ENCODE measurements at places on chromosomes 3 and 15. TPM values are rescaled to one million over a fixed set of nuclear protein-coding genes. Genes with fewer than 3 reads are reported as not detected.

GRCh38 chr3:156615592-156616173, 58.7 kb upstream of the TIPARP start:
- no peak overlapping the region for H3K4me3 ChIP-seq
- no peak for DNase-seq
- no peaks in the 10 kb centered on the region for H3K36me3 ChIP-seq
- H3K4me1 ChIP-seq: no peaks in the 10 kb centered on the region

GRCh38 chr15:39205506-39206371, 375.1 kb upstream of the THBS1 start:
- no peak for DNase-seq
- H3K27ac ChIP-seq: no peak overlapping the region
- no peak overlapping the region for H3K4me3 ChIP-seq
- H3K4me1 ChIP-seq: no peaks in the 10 kb centered on the region
- no peaks in the 10 kb centered on the region for H3K36me3 ChIP-seq
- no peaks in the 10 kb centered on the region for H3K27me3 ChIP-seq

Gene RLBP1
- total RNA-seq: not detected

DNA sequence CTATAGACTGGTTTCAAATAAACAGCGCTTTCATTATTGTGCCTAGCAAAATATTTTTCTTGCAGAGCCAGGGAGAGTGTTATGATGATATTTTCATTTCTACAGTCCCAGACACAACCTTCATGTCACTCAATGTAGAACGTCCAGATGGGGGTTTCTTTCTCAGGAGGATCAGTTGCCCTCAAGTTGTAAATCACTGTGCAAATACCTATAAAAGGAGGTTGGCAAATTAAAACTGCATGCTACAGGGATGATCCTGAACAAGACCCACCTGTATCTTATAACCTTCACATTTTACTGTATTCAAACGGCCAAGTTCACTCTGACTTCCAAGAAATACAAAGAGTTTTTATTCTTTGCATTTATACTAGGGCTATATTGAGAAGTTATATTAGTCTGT, 486.0 kb downstream of the EDEM1 start:
- no peak overlapping the region for H3K27ac ChIP-seq
- no peaks in the 10 kb centered on the region for H3K36me3 ChIP-seq
- no peaks in the 10 kb centered on the region for H3K4me1 ChIP-seq
- DNase-seq: no peak
- H3K4me3 ChIP-seq: no peak overlapping the region

DNA sequence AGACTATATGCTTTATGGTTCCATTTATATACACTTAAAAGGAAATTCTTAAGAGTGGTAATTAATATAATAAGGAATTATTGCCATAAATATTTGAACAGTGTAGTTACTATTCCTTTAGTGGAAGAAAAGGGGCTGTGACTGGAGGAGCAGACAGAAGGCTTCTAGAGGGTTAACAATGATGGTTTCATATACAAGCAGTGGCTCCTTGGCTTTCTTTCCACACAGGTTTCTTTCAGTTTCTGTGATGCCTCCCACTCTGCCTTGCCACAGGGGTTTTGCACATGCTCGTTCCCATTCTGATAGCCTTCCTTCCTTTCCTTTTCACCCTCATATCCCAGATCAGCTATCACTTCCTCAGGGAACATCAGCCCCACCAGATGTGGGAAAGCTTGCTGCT, 108.8 kb upstream of the LYSMD4 start:
- no peaks in the 10 kb centered on the region for H3K27me3 ChIP-seq
- no peaks in the 10 kb centered on the region for H3K4me1 ChIP-seq
- no peak overlapping the region for H3K27ac ChIP-seq

DNA sequence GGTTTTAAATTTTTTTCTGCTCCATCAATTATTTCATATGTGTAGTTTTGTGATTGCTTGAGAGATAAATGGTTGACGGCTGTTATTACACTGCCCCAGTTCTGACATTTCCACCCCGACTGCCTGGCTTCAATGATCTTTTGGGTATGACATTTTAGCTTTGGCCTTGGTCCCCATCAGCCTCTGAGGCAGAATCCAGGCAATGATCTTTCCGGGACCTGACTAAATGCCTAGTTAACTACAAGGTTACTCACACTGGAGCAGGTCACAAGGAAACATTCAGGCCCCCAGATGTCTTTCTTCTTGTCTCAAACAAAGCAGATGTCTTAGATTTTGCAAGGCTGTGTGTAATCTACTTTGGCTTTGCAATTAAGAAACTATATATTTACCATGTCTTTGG, 61.1 kb upstream of the TMCO5A start:
- no peak for DNase-seq
- no peaks in the 10 kb centered on the region for H3K4me1 ChIP-seq
- no peaks in the 10 kb centered on the region for H3K36me3 ChIP-seq
- H3K27ac ChIP-seq: no peak overlapping the region
- no peaks in the 10 kb centered on the region for H3K27me3 ChIP-seq

Measured in breast epithelium (tissue), 4 donors.